Progenitor cell of endocrine pancreas (in vitro differentiated cells): ENCODE measurements at places on chromosomes 3 and 15.
A peak's percentile ranks its signal among the peaks of the same experiment; 100 is the strongest.

GRCh38 chr15:96336108-96336595, 5.7 kb downstream of the NR2F2 start:
- H3K27me3 ChIP-seq, result no peaks in the 10 kb centered on the region
- H3K36me3 ChIP-seq, result peaks cover 27% of the 10 kb centered on the region
- H3K4me1 ChIP-seq, result peaks cover 65% of the 10 kb centered on the region
- peak overlapping the region; percentile 38 for H3K27ac ChIP-seq
- H3K4me3 ChIP-seq, result peak overlapping the region; percentile 89
- DNase-seq, result no peak

- no peak for DNase-seq
- no peaks in the 10 kb centered on the region for H3K27me3 ChIP-seq
- H3K27ac ChIP-seq, result peak overlapping the region; percentile 43
- no peak overlapping the region for H3K4me3 ChIP-seq
- peaks cover 33% of the 10 kb centered on the region for H3K4me1 ChIP-seq
These were observed 5.2 kb upstream of the TMCO5A start for GRCh38 chr15:37929238-37929637.

DNA sequence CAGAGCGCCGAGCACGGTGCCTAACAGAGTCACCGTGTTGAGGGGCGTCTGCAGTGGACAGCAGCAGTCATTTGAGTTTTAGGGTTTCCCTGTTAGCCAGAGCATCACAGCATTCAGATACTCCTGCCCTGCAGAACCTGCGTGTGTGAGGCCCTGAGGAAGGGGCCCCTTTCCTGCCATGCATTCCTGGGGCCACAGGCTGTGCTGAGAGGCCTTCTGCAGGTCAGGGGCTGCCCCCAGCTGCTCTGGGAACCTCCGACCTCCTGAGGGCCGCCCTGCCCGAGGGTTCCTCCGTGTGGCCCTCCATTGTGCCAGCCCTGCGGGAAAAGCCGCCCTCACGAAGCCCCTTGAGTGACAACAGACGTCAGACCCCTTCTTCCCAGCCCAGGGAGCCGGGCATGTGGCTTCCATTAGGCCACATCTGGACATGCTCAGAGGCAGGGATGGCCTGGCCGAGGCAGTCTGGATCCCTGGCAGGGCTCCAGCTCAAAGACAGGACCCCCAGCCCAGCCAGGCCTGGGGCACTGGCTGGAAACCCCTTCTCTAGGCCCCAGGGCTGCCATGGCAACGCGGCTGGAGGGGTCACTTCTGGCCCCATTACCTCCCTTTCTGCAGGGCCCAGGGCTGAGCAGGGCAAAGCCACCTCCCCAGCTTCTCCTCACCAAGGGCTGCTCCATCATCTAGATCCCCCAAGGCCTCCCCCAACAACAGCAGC, 25.3 kb downstream of the FBLN2 start:
- H3K4me3 ChIP-seq, result no peak overlapping the region
- H3K27me3 ChIP-seq, result peaks cover 11% of the 10 kb centered on the region
- no peak overlapping the region for H3K27ac ChIP-seq
- DNase-seq, result no peak
- H3K4me1 ChIP-seq, result peaks cover 4% of the 10 kb centered on the region

DNA sequence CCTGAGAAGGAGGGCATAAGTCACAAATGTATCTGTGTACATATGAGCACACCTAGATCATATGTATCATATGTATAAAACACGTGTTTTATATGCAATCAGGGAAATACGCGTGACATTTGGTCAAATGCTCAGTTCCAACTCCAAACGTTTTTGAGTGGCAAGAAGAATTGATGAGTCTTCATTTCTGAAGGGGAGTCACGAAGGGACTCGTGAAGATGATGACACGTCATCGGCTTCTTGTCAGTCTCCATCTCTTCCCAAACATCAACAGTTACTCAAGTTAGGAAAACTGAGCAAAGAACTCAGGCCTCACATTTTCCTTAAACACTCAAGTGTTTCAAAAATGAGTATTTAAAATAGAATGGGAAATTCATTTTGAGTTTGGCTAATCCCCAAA, 79.4 kb downstream of the B3GNT5 start:
- no peak for DNase-seq
- H3K27ac ChIP-seq, result no peak overlapping the region
- peaks cover 7% of the 10 kb centered on the region for H3K4me1 ChIP-seq

GRCh38 chr15:24955531-24955921, 739 bp downstream of the SNRPN start:
- H3K4me1 ChIP-seq, result peaks cover 12% of the 10 kb centered on the region
- H3K36me3 ChIP-seq, result peaks cover 3% of the 10 kb centered on the region
- DNase-seq, result no peak
- H3K27ac ChIP-seq, result peak overlapping the region; percentile 99
- no peaks in the 10 kb centered on the region for H3K27me3 ChIP-seq
- H3K4me3 ChIP-seq, result peak overlapping the region; percentile 89

GRCh38 chr3:9721015-9721699, 10.4 kb upstream of the BRPF1 start:
- no peak for DNase-seq
- no peaks in the 10 kb centered on the region for H3K4me1 ChIP-seq
- H3K4me3 ChIP-seq, result no peak overlapping the region
- no peak overlapping the region for H3K27ac ChIP-seq

- H3K27me3 ChIP-seq, result no peaks in the 10 kb centered on the region
- H3K4me1 ChIP-seq, result no peaks in the 10 kb centered on the region
- H3K4me3 ChIP-seq, result no peak overlapping the region
- H3K36me3 ChIP-seq, result no peaks in the 10 kb centered on the region
These were observed 211.9 kb downstream of the CADM2 start for GRCh38 chr3:85170646-85171045.

DNA sequence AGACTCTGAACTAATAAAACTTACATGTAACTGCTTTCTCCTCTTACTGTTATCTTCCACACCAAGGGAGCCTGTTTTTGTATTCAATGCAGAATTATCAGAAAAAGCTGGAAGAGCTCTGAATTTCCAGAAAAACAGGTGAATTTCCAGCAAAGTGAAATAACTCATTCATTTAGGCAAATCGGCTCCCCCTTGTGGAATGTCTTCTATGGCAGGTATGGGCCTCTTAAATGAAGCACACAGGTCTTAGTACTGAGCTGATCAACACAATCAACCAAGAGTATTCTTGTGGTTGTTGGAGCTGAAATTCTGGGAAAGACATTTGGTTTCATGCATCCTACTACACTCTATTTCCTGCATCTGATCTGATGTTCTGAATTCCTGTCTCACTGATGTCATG, 31.0 kb upstream of the PTPRG start:
- peaks cover 19% of the 10 kb centered on the region for H3K4me1 ChIP-seq
- no peak for DNase-seq
- no peaks in the 10 kb centered on the region for H3K27me3 ChIP-seq
- H3K4me3 ChIP-seq, result no peak overlapping the region
- no peaks in the 10 kb centered on the region for H3K36me3 ChIP-seq
